ENCODE measurements at places on chromosomes 1 and 21. TPM values are rescaled to one million over a fixed set of nuclear protein-coding genes. Genes with fewer than 3 reads are reported as not detected.

The PIGR gene
- 0.09 TPM for total RNA-seq

The C1orf56 gene
- total RNA-seq, result 2.2 TPM

The C1orf105 gene
- not detected for total RNA-seq

The HTR6 gene
- not detected for total RNA-seq

The TMEM51 gene
- 2.7 TPM for total RNA-seq

The PTPRU gene
- total RNA-seq, result 4.6 TPM

The ERICH3 gene
- total RNA-seq, result 0.05 TPM

The SLC6A17 gene
- not detected for total RNA-seq

The ARMH1 gene
- total RNA-seq, result 20.3 TPM

The SOX13 gene
- 15.5 TPM for total RNA-seq

DNA sequence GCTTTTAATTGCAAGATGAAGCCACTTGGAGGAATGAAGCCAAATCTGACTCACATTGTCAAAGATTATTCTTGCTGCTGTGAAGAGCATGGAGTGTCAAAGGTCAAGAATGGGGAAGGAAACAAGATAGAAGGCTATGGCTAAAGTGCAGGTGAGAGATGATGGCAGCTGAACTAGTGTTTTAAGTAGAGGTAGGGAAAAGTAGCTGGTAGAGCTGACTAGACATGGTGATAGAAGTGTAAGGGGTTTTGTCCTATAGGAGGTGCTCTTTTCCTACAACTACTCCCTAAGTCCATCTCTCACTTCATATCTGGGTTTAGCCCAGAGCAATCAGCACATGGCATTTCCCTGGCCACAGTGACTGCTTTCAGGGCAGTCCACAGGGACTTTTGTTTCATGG lies 11.8 kb downstream of the UBE2T start:
- no peak for DNase-seq

DNA sequence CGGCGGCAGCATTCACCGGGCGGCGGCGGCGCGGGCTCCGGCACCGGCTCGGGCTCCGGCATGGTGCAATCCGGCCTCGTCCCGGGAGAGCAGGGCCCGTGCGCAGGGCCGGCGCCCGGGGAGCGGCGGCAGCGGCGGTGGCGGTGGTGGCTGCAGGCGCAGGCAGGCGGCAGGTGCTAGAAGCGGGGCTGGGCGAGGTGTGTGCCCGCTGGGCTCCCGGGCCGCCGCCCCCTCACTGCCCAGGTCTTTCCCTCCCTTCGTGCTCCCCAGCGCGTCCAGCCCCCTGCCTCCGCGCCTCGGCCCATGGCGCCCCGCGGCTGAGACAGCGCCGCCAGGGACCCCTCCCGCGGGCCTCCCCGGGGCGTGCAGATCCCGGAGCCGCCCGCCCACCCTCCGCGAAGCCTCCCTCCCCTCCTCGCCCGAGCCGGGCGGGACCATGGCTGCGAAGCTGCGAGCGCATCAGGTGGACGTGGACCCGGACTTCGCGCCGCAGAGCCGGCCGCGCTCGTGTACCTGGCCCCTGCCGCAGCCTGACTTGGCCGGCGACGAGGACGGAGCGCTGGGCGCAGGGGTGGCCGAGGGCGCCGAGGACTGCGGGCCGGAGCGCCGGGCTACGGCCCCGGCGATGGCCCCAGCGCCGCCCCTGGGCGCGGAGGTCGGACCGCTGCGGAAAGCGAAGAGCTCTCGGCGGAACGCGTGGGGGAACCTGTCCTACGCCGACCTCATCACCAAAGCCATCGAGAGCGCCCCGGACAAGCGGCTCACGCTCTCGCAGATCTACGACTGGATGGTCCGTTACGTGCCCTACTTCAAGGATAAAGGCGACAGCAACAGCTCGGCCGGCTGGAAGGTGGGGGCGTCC lies 492 bp downstream of the FOXO6 start:
- no peak for DNase-seq

DNA sequence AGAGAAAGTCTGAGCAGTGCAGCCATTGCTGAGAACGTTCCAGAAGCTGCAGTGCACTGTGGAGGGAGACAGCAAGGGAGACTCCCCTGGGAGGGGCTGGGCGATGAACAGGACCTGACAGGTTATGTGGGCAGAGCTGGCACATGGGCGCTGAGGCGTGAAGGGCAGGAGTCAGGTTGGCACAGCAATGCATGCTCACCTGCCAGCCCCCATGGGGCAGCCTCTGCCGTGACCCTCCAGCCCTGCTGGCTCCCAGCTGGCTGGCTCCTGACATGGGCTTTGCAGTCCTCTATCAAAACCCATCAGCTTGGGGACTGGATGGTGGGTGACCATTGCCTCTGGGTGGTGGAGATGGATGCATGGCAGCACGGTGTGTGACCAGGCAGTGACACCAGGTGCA lies 300.3 kb downstream of the CAMTA1 start:
- no peak for DNase-seq

DNA sequence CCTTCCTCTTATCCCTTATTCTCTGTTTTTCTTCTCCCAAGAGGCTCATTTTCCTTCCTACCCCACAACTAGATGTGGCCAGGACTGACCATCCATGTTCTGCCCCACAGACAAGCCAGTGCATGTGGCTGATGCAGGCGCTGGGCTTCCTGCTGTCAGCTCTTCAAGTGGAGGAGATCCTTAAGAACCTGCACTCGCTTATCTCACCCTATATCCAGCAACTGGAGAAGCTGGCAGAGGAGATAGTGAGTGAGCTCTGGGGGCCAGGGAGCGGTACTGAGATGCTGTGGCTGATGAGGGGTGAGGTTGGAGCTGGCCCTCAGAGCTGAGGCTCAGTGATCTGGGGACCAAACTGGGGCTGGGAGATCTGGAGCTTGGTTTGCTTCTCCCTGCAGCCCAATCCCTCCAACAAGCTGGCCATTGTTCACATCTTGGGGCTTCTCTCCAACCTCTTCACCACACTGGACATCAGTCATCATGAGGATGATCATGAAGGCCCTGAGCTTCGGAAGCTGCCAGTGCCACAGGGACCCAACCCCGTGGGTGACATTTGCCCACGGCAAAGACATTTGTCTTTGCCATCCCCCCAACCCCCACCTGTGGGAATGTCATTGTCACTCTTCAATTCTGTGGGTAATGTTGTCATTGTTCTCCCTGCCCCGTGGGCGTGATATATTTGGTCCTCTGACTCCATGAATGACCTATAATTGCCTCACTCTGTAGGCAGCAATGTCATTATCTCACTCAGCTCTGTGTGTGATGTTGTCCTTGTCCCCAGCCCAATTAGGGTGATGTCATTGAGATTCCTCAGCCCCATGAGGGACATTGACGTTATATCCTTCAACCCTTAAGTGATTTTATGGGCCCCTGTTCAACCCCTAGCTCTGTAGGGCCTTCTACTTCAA lies 11.2 kb upstream of the DPH2 start:
- peak; percentile 63 for DNase-seq

GRCh38 chr1:30197639-30198450 lies 525.5 kb downstream of the MATN1 start:
- no peak for DNase-seq

DNA sequence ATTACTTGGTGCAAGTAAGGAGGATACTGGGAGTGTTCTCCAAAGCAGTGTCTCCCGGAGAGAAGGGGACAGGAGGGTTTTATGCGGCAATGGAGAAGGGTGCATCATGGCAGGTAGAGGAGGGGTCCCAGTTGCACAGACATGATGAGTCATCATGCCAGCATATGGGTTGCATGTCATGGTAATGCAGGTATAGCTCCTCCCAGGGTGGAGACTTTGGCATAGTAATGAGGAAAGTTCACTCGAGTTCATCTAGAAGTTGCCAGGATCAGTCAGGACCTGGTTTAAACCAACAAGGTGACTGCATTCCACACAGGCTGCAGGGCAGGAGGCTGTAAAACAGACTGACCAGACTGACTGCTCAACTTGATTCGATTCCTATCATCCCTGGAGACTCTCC lies 355.7 kb upstream of the DUSP10 start:
- no peak for DNase-seq

DNA sequence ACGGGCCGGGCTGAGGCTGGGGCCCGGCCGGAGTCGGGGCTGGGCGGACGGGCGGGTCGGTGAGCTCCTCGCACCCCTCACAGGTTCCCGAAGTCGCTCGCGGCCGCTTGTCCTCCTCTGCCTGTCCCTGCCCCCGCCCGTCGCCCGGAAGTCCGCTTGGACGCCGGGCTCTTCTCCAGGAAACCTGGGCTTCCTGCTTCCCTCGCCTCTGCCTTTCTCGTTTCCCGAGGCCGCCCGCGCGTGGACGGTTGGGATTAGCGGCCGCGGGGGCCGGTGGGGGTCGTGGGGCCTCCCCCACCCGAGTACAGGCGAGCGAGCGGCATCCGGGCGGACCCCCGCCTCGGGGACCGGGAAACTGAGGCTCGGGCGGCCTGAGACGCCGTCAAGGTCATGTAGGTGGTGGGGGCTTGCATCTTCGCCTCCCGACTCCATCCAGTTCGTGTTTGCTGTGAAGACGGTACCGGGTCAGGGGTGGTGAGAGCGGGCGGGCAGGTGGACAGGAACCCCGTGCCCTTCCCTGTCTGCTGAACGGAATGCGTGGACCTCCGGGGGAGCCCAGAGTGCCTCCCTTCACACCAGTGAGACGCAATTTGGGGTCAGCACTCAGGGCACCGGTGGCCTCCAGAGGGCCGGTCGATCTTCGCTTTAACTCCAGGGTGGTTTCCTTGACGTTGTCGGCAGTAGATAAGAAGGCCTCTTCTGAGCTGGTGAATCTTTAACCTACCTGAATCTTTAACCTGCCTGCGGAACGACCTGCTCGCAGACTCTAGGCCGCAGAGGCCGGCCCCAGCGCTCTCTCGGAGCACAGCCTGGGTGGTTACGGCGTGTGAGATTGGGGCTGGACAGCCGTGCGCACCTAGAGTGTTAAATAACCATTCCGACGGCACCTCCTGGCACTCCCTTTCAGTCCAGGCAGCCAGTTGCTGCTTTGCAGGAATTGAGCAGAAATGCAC lies 686 bp downstream of the ARF1 start:
- DNase-seq, result peak; percentile 64

GRCh38 chr21:36695671-36696389 lies 3.1 kb upstream of the SIM2 start:
- DNase-seq, result no peak

- DNase-seq, result no peak
These were observed 19.4 kb downstream of the LRRC41 start for GRCh38 chr1:46284058-46284457.

DNA sequence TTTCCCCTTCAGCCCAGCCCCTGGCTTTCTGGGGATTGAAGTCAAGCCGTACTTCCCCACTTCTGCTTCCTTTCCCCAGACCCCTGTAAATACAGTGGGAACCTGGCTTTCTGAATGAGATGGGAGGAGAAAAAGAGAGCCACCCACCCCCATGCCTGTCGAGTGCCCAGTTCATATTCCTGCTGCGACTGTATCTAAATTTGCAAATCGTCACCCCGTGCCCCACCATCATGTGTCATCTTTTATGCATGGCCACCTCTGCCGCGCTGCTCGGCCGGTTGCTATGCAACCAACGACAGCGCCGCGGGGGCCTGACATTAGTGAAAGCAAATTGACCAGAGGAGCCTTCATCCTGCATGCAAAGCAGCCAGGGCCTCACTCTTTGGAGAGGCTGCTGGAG lies 143.0 kb downstream of the ELAVL4 start:
- no peak for DNase-seq

DNA sequence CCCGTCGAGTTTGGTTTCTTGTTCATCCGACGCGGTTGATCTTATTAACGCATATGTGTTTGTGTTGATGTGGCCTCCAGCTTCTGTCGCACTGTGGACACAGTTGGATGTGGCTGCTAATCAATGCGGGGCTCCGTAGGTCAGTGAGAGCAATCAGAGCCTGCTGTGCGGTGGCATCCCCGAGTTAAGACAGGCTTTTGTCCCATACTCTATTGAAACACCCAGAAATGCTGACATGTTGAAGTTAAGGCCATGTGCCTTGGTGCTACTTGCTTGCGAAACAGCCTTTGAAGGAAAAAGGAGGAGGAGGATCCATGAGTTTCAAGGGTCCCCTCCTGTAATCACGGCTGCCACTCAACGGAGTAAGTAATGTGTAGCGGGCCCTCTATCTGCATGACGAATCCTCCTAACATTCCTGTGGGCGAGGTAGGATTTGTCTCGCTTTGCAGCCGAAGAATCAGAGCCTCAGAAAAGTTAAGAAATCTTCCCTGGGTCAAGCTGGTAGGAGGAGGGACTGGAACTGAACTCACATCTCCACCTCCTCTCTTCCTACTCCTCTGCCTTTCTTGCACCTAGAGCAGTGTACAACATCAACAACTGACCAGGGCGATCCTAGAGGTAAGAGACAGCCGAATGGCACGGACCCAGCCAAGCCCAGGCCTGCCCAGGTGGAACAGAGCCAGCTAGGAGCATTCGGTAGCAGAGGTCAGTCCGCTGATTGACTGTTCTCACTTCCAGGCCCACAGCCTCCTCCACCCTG lies 19.5 kb downstream of the PDE9A start:
- DNase-seq, result no peak

- no peak for DNase-seq
These were observed 36.7 kb upstream of the RAP1A start for GRCh38 chr1:111582644-111583618.

- no peak for DNase-seq
These were observed 6.5 kb downstream of the PPIE start for GRCh38 chr1:39745016-39745670.

- no peak for DNase-seq
These were observed 2.1 kb upstream of the SERINC2 start for GRCh38 chr1:31410871-31411270.

GRCh38 chr1:178633056-178633455 lies 92.0 kb upstream of the RALGPS2 start:
- no peak for DNase-seq

GRCh38 chr21:15098908-15099307 lies 34.1 kb upstream of the NRIP1 start:
- no peak for DNase-seq

- DNase-seq, result peak; percentile 74
These were observed 5.5 kb upstream of the PRKCZ start for GRCh38 chr1:2044510-2045319.

Measured in liver (tissue), 10 donors.